Sigmoid colon (tissue), 7 donors: ENCODE measurements at places on chromosomes 3 and 15. TPM values are rescaled to one million over a fixed set of nuclear protein-coding genes. Genes with fewer than 3 reads are reported as not detected.

Gene DZIP1L
- 11.2 TPM for total RNA-seq

Gene EID1
- 328 TPM for total RNA-seq

Gene LMAN1L
- not detected for total RNA-seq

Gene RLBP1
- total RNA-seq, result 6.6 TPM

DNA sequence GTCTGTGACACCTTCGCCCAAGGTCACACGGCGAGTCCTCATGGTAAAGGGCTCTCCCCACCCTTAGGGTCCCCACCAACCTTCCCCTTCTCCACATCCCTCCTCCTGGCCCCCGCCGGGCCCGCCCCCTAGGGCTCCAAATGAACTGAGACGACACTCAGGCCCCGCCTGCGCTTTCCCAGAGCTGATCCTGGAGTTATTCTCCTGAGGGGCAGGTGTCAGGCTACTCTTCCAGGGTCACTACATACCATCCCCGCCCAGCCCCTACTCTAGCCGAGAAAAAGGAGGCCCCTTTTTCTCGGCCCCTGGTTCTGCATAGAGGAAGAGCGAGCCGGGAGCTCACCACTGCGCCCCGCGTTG, 292 bp downstream of the USP4 start:
- peak; percentile 70 for DNase-seq

GRCh38 chr15:58247855-58248842, 110.0 kb downstream of the AQP9 start:
- peak; percentile 75 for DNase-seq

DNA sequence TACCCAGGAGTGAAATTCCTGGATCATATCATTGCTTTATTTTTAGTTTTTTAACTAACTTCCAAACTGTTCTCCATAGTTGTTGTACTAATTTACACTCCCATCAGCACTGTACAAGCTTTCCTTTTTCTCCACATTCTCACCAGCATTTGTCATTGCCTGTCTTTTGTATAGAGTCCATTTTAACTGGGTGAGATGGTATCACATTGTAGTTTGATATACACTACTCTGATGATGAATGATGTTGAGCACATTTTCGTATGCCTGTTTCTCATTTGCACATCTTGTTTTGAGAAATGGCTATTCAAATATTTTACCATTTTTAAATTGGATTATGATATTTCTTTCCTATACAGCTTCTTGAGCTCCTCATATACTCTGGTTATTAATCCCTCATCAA, 1586.6 kb downstream of the SI start:
- DNase-seq, result no peak
